ENCODE measurements at places on chromosomes 12 and 14. TPM values are rescaled to one million over a fixed set of nuclear protein-coding genes. Genes with fewer than 3 reads are reported as not detected.

GRCh38 chr12:68557011-68557730, 53.5 kb upstream of the RAP1B start:
- DNase-seq = no peak

- DNase-seq = no peak
These were observed 87.6 kb upstream of the PRB2 start for GRCh38 chr12:11482955-11483354.

DNA sequence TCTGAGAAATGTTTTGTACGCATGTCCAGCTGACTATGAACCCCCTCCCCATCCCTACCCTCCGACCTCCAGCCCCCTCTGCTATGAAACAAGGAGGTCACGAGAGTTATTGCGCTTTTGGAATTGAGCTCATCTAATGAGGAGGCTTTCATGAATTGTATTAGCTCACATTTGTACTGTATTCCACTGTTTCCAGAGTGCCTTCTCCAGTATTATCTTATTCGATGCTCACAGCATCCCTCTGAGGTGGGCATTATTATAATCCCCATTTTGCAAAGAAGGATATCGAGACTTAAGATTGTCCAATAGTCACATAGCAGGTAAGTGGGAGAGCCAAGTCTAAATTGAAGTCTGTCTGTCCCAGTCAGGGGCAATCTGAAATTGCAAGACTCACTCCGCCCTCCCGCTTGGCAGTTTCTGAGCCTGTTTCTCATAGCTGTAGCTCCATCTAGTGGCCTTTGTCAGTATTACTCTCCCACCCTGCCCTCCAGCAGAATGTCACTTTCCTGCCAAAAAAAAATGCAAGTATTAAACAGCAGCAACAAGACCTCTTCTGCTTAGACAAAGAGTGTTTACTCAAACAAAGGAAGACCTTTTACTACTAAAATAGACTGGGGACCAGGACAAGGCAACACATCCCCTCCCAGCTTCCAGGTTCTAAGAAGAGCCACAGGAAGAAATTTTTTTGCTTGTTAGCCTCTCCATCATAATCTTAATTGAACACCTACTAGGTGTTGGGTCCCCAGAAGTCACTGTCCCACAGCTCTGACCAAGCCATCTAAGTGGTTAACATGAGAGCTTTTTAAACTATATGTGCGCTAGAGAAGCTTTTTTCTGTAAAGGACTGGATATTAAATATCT, 48.6 kb upstream of the TMEM233 start:
- DNase-seq = no peak

DNA sequence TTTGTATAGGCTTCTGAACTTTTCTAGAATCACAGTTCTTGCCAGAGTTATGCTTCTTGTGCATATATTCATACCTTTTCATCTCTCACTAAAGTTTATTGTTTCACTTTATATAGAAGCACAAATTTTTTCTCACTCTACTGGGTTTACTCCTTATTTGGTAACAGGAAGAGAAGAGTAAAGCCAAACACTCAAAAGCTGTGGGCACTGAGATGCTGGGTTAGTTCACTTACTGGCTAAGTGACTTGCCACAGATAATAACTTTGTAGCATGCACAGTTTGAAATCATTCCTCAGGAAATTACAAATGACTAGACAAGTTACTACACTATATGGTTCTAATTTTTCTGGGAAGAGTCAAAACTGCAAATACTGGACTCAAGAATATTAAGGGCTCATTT, 7.8 kb downstream of the HIGD1C start:
- no peak for DNase-seq

DNA sequence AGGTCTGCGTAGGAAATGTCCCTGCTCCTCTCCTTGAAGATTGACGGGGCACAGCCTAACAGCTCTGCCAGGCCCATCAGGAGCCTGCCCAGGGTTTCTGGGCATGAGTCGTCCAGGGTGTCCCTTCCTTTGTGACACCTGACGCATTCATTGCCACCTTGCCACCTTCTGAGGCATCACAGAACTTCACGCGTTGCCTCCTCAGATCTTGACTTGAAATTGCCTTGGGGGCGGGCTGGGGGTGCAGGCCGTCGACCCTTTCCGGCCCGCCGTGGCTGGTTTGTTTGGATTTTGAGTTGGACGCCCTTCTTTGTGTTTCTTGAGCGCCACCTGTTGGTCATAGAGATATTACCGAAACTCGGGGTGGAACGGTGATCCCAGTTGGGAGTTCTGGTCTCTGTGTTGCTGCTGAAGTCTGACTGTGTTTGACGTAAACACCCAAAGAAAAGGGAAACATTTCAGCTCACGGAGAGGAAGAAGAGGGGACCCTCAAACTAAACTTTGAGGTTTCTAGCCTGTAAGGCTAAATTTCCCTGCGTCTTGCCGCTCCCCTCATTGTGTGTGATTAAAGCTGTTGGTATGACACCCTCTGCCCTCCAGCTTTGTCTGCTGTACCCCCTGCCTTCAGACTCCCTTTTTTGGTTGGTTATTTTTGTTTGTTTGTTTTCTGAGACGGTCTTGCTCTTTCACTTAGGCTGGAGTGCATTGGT, 44.6 kb downstream of the MLXIP start:
- DNase-seq = no peak

- no peak for DNase-seq
These were observed 154.9 kb upstream of the PLEKHG7 start for GRCh38 chr12:92547906-92548305.

- DNase-seq = no peak
These were observed 14.5 kb upstream of the CERS5 start for GRCh38 chr12:50181691-50182090.

GRCh38 chr12:50082644-50083043, 2.5 kb upstream of the SMARCD1 start:
- DNase-seq = no peak

DNA sequence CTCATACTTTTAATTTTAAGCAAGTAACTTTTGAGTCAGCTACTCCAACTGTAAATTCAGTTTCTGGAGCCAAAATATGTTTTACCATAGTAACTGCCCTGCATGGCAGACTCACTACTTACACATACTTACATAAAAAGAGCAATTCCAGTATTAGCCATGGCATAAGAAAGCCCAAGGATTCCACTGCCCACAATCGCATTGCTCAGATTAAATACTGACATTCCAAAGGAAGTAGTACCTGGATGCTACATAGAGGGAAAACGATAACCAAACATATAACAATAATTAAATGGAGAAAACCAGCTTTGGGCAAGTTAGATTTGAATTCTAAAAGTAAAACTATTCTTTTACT, 2.2 kb downstream of the SLC38A2 start:
- no peak for DNase-seq

DNA sequence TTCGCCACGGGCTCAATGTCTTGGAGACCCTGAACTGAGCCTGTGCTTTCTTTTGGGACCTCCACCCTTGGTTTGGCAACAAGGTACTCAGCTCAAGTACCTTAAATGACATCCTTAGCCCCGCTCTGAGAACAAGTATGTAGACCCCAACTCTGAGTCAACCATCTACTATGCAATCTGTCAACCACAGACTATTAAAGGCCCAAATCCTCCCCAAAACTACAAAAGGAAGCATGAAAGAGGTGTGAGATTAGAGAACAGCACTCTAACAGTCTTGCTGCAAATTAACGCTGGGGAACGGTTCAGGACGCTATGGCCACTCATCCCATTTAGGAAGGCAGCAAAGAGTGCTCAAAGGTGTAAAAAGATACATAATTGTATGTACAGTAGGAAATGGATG, 52.1 kb downstream of the CCDC88C start:
- DNase-seq = no peak

DNA sequence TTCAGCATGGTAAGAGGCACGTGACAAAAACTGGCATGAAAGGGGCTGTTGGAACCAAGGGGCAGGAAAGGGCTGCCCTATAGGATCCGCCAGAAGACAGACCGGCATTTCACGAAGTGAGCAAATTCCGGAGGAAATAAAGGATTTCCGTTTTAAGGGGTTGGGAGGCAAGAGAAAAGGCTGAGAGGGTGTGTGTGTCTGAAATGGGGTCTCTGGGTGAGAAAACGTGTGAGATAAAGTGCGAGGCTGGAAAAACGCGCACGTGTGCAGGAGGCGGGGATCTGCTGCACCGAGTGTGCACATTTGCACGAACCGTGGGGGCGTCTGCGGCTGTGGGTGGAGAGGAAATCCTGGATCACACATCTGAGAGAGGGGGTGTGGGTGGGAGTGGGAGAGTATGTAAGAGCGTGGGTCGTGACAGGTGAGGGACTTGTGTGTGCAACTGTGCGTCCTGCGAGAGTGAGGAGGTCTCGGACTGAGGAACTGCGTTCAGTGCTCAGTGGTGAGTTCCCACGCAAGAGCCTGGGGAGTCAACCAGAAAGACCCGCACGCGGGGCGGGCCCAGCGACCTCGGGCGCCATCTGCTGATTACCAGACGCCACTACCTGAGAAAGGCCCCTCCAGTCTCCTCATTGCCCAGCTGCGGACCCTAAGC, 37.0 kb upstream of the P2RX7 start:
- DNase-seq = peak; percentile 87

DNA sequence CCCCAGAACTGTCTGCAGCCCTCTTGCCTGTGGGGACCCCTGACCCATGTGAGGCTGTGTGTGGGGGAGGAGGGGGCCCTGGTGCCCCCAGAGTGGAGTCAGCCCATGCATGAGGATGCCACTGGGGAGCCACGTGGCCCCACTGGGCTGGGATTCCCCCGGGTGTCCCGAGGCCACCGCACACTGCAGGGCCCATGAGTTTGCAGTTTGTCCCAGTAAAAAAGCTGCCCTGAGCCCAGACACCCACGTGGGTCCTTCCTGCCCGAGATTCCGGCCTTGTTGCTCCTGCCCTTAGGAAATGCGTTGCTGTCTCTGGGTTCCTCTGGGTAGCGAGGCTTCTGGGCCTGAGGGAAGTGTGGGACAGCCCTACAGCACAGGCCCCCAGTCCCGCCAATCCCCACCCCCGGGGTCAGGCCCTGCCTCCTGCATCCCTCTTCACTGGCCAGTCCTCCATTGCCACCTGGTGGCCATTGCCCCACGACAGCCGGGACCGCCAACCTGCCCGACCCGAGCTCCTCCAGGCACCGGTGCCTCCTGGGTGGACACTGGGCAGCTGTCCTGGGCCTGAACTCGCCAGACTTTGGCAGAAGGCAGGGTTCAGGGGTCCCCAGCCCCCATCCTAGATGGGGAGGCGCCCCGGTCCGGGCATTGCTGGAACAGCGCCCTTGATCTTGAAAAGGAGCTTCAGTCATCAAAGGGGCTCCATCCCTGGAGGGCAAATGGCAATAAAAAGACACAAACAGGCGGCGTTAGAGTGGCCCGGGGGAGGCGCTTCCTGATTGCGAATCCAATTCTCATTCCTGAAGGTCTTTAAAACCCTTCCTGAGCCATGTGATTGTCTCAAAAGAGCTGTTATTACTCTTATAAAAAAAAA, 15.6 kb upstream of the C14orf180 start:
- peak; percentile 85 for DNase-seq

DNA sequence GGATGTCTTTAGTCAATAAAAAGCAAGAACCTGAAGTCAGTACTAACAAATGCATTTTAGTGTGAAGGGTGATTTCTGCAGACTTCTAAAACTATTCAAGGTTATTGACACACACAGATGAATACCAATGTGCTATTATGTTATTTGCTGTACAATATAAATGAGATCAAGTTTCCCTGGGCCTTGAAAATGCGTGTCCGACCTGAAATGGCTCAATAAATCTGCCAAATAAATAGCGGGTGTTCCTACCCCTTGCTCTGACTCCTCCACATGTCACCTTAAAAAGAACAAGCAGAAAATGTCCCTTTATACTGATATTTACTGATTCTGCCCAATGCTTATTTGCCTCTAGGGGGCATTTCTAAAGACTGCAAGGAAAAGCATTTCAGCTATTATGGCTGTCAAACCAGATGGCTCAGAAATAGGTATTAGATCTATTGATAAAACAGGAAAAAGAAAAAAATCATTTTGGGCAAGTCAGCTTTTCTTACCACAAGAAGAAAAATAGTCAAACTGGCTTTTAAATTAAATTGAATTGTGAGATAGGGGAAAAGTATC, 367.3 kb upstream of the KITLG start:
- DNase-seq = no peak

Gene RAB15
- total RNA-seq = 21.5 TPM

Gene LRRC10
- not detected for total RNA-seq

Gene SERPINA12
- not detected for total RNA-seq

Gene SIX4
- total RNA-seq = 0.69 TPM

Gene CIROP
- total RNA-seq = not detected

Gene C12orf57
- 197 TPM for total RNA-seq

Gene TAS2R31
- 3.0 TPM for total RNA-seq

Gene MED6
- total RNA-seq = 31.2 TPM

All from upper lobe of right lung (tissue), 1 donor.